Stimulated activated CD8-positive, alpha-beta memory T cell treated with anti-CD3 and anti-CD28 coated beads, Interleukin-4, amount 100 ng/mL, for 4 hours (primary cell): ENCODE measurements at places on chromosomes 16 and 17.

- DNase-seq = no peak
Observed at GRCh38 chr16:56777482-56777881, 47.6 kb downstream of the NUP93 start.

- no peak for DNase-seq
Observed at GRCh38 chr17:59107306-59107670, 608 bp upstream of the TRIM37 start.

- no peak for DNase-seq
Observed at GRCh38 chr17:40331743-40332641, 23.0 kb downstream of the RARA start.

- DNase-seq = no peak
Observed at GRCh38 chr17:29165800-29166506, 14.2 kb downstream of the MYO18A start.

- no peak for DNase-seq
Observed at GRCh38 chr17:80396157-80397033, 18.6 kb upstream of the ENDOV start.

GRCh38 chr16:79589601-79590102 lies 10.9 kb downstream of the MAF start:
- no peak for DNase-seq

DNA sequence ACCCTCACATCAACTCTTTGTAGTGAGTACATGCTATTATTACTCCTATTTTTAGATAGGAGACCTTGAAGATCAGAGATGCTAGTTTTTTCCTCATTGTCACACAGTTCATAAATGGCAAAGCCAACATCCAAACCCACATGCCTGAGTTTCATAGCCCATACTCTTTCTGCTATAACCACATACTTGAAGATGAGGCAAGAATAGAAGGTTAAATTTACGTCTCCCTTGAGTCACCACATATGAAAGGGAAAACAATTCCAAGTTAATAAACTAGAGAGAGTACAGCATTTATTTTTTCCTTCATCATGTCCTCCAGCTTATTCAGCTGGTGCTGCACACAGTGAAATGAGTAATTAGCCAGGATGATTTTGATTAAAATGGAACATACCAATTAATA lies 23.7 kb downstream of the NUDT7 start:
- no peak for DNase-seq

GRCh38 chr16:68750193-68750695 lies 13.2 kb downstream of the CDH1 start:
- DNase-seq = no peak

- DNase-seq = no peak
Observed at GRCh38 chr17:688100-688989, 26.3 kb downstream of the VPS53 start.

DNA sequence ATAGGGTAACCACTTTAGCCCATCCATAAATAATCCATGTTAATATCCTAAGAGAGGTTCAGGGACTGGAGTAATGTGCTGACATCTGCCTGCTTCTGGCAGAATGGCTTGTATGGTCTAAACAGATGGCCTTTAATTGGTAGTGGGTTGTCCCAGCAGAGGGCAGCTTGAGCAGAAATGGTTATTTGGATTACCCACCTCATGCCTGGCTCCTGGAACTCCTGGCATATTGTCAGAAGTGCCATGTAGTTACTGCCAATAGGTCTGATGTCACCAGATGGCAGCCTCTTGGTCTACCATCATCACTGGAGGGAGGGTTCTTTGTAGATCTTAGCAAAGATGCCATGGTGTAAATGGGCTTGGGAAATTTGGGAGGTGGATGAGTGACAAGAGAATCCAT lies 157.5 kb upstream of the SOX9 start:
- no peak for DNase-seq

- no peak for DNase-seq
Observed at GRCh38 chr16:8641671-8642070, 20.2 kb downstream of the METTL22 start.

GRCh38 chr17:77441130-77441920 lies 300.6 kb downstream of the SEC14L1 start:
- DNase-seq = no peak

DNA sequence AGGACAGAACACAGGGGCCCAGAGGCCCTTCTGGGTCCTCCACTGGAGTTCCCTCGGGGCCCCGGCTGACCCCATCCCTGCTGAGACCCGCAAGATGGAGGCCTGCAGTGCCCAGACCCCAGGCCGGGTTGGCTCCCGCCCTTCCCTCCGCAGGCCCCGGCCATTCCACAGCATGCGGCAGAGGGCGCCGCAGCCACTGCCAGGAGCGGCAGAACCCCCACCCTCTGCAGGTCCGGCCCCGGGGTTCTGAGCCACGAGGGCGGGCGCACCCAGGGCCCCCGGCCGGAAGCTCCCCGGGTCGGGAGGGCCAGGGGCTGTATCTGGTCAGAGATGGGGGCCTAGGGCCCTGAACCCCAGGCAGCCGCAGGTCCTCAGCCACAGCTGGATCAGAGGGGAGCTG lies 2.4 kb upstream of the PERCC1 start:
- no peak for DNase-seq

- no peak for DNase-seq
Observed at GRCh38 chr17:45162025-45162687, 481 bp downstream of the HEXIM2 start.

- DNase-seq = no peak
Observed at GRCh38 chr17:77926981-77927380, 31.5 kb upstream of the TNRC6C start.

- DNase-seq = no peak
Observed at GRCh38 chr17:62126292-62126691, 61.2 kb upstream of the MED13 start.

DNA sequence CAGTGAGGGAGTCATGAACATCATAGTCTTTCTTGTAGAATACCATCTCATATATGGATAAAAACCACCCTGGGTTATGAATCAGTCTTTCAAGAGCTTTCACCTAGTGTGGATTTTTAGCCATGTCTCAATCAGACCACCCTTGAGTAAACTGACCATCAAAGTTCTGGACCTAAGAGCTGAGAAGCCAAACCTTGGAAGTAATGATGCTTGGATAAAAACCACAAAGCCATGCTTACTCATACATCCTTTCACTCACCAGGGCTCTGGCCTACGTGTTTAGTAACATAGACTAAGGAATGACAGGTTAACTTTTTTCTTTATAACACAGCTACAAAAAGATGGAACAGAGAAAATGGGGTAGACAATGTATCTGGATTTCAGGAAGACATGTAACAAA lies 167.2 kb downstream of the STX8 start:
- DNase-seq = no peak

- DNase-seq = no peak
Observed at GRCh38 chr16:78694414-78694813, 595.0 kb downstream of the WWOX start.

- no peak for DNase-seq
Observed at GRCh38 chr17:30372755-30373154, 6.0 kb upstream of the CPD start.

DNA sequence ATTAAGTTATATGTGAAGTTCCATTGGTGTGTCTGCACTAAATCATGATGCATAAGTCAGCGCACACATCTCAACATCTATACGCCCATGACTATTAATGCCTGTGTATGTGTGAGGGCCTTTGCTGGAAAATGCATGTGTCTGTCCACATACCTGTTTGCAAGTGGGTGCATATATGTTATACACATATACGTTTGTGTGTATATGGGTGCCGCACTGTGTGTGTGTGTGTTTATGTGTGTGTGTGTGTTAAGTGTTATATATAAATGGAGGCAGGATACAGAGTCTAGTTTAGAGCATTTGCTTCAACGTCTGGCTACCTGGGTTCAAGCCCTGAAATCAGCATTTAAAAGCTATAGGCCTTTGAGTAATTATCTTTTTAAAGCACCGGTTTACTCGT lies 19.5 kb downstream of the GP2 start:
- DNase-seq = no peak

GRCh38 chr16:89909777-89910716 lies 8.6 kb upstream of the MC1R start:
- no peak for DNase-seq

DNA sequence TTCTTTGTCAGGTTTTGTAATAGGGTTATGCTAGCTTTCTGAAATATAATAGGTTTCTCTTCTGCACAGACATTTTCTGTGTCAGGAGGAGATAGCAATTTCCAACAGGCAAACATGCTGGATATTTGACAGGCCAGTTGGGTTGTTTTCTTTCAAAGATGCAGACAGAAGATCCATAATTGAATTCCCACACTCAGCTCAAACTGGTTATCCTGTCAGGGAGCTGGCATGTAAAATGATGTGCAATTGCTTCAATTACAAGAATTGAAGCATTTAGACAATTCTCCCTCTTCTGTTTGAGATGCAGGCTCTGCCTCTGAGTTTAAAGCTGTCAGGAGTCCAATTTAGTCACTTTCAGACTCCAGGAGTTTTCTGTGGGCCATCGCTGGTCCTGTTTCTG lies 146.2 kb upstream of the ZKSCAN2 start:
- DNase-seq = no peak

DNA sequence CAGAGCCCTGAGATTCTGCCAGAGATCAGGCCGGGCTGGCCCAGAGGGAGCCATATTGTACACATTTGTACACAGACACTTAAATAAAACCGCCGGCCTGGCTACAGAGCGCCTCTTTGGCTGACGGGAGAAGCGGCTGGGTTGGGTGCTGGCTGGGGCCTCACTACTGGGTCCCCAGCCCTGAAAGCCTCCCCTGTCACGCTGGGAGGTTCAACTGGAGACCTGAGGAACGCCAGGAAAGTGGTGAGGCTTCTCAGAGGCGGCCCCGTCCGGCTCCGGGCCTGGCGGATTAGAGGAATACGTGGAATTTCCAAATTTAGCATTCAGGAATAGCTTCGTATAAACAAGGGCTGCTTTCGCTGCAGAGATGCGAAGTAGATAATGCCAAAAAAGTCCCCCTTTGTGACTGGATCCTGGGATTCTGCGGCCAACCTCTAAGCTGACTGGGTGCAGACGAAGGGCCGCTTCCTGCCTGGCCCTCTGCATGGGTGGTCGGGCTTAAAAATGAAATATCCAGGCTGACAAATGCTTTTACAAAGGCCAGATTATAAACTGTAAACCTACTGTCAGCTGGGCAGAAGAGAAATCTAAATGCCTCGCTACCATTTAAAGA lies 252.4 kb downstream of the IRF8 start:
- no peak for DNase-seq

GRCh38 chr17:68296217-68297191 lies 5.2 kb downstream of the ARSG start:
- no peak for DNase-seq

DNA sequence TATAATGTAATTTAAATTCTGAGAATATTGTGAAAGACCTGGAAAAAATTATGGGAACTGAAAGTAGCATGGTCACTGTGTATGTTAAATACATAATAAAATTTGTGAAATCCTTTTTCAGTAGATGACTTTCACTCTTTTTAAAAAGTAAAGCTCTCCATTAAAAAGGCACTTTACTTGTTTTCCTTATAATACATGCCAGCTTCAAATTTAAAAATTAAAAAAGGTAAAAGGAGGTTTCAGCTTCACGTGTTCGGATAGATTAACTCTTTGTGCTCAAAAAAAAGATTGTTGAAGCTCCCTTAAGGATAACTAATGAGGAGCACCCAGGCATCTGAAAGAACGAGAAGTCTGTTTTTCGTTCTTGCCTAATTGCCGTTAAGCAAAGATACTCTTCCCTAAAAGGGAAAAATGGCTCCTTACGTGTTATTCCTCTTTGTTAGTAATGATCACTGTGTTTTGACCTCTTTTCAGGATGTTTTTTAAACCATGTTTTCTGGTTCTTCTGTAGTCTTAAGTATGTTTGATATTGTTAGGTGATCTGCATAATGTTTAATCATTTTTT lies 87.8 kb downstream of the TUBD1 start:
- no peak for DNase-seq

DNA sequence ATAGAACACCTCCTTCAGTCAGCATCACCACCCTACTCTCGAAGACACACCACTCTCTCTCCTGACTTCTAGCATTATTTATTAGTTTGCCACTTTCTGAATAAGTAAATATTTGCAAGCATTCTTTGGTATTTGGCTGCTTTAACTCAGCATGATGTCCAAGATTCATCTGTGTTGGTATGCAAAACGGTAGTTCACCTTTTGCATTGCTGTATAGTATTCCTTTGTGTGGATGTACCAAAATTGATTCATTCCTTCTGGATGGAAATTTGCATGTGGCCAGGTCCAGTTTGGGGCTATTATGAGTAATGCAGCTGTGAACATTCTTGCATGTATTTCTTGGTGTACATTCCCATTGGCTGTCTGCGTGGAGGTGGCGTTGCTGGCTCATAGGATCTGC lies 32.9 kb downstream of the KNOP1 start:
- DNase-seq = no peak

GRCh38 chr17:31724619-31725018 lies 134.4 kb downstream of the COPRS start:
- no peak for DNase-seq

DNA sequence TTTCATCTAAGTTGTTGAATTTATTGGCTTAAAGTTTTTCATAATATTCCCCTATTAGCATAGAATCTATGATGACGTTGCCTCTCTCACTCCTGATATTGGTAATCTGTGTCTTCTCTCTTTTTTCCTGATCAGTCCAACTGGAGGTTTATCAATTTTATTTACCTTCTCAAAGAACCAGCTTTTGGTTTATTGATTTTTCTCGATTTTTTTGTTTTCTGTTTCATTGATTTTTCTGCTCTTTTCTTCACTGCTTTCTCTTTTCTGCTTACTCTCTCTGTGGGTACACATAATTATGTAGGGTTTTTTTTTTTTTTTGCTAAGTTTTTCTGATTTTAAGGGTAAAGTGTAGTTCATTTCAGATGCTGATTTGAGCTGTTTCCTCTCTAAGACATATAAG lies 29.7 kb downstream of the MRTFB start:
- DNase-seq = no peak

GRCh38 chr17:32504166-32504990 lies 17.6 kb downstream of the CDK5R1 start:
- DNase-seq = no peak

DNA sequence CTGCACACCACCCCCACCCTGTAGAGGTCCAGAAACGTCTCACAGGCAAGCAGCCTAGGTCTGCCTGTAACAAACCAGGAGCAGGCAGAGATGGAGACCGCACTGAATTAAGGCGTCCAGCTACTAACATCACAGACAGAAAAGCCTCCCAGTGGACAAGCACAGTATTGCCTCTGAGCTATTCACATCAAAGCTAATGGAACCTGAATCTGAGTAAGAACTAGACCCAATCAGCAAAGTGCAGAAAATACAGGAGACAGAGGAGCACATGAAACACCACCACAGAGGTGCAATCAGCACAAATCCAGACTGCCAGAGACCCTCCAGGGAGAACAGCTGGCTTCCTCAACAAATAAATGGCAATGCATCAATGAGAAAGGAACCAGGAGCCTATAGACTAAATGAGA lies 22.2 kb upstream of the PEMT start:
- no peak for DNase-seq

GRCh38 chr16:11306381-11306780 lies 25.3 kb upstream of the PRM1 start:
- DNase-seq = no peak

GRCh38 chr16:57165938-57166337 lies 19.9 kb downstream of the PSME3IP1 start:
- DNase-seq = no peak

DNA sequence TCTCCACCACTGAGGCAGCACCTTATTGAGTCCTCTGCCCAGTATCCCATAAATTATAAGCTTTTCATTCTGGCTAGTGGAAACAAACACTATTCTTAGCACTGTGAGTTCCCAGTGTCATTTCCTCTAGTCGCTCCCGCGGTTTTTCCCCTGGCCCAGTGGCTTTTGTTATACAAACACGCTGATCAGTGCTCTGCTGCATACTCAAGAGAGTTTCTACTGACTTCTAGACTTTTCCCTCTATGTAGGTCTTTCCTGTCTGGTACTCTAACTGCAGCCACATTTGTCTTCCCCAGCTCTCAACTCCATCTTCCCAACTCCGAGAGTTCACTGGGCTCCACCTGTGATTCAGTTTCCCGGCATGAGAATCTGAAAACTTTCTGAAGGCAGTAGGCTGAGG lies 556.6 kb upstream of the SALL1 start:
- DNase-seq = no peak
